ENCODE measurements at places on chromosomes 1 and 21.

DNA sequence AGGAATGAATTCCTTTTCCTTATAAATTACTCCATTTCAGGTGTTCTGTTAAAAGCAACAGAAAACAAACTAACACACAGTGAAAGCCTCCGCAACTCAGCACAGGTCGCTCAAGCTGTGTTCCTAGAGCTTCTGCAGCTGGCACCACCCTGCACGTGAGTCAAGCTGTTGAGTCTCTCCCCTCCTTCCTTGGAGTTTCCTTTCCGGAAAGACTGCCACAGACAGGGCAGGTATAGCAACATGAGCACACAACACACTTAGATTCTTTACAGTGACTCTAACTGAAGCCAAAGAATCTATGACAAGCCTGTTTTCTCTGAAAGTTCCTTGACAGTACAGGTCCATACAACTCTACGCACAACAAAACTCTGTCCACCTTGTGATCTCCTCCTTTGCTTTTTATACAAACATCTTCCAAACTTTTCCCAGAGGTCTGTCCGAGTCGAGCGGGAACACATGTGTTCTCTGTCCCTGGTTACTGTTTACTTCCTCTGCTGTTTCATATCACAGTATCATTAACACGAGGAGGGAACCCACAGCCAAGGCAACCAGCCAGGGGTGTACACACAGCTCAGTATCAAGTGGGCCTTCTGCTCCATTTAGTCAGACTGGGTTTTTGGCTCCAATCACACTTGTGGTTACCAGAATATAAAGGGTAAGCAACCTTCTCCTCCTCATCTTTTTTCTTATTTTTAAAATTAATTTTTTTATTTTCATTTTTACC is 38.7 kb upstream of the DESI2 start:
- no peak for DNase-seq

GRCh38 chr1:27438621-27439061 is 46.2 kb downstream of the GPR3 start:
- DNase-seq, result no peak

DNA sequence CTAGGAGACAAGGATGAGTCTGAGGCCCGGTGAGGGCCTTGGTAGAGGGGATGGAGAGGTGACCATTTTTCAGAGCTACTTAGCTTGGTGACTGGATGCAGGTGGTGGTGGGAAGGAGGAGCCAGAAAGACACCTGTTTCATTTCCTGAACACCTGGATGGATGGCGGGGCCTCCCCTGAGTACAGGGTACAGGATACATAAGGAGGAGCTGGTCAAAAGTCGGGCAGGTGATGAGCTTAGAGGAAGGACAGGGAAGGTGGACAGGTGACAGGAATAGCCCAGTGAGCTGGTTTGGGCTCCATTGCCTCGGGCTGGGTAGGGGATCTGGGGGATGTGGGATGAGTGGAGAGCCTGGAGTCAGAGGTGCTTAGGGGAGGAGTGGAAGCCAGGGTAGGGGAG is 6.3 kb downstream of the FAAH start:
- DNase-seq, result no peak

DNA sequence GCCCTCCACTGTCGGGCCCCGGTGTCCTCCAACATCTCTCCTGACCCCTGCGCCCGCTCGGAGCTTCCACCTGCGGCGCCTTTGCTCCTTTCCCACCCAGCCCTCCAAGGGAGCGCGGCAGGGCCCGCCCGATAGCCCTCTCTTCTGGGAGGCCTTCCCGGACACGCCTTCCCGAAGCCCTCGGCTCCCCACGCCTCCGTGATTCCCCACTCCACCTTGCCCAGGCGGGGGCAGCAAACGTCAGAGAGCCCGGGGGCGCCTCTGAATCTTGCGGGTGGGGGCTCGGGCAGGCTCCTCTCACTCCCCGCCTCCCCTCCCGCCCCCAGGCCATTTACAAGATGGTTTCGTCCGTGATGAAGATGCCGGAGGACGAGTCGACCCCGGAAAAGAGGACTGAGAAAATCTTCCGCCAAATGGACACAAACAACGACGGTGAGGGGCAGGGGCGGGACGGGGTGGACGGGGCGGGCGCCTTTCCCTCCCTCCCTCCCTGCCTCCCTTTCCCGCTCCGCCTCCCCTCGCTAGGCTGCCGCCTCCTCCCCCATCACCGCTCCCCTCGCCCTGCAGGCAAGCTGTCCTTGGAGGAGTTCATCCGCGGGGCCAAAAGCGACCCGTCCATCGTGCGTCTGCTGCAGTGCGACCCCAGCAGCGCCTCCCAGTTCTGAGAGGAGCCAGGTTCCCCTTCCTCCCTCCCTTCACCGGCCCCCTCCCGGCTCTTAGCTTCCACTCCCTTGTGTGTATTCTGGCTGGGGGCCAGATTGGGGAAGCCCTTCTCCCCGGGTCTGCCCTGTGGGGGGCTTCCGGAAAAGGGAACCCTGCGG is 7.1 kb downstream of the HPCA start:
- no peak for DNase-seq

- DNase-seq, result no peak
These were observed 14.7 kb downstream of the TNFRSF18 start for GRCh38 chr1:1191734-1192133.

DNA sequence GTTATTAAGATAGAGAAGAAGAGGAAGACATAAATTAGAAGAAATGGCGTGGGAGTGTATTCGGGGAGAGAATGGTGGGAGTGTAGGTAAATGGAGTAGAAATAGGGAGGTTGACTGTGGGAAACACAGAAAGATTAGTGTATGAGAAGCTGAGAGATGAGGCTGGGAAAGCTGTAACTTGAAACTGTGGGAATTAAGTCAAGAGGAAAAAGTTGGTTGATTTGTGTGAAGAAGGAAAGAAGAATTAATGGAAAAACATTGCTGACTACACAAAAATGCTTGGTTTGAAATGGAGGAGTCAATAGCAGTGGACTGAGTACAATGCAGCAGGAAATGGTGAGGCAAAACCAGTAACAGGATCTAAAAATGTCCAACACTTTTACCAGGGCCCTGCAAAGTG is 448.3 kb downstream of the PTPRC start:
- DNase-seq, result no peak

GRCh38 chr21:36630485-36631206 is 68.3 kb upstream of the SIM2 start:
- DNase-seq, result peak; percentile 37

Measured in activated CD4-positive, alpha-beta T cell treated with anti-CD3 and anti-CD28 coated beads for 1 hour (primary cell).